ENCODE measurements at places on chromosomes 2 and 18.
A peak's percentile ranks its signal among the peaks of the same experiment; 100 is the strongest.

- no peak for DNase-seq
These were observed 498.6 kb downstream of the CCDC85A start for GRCh38 chr2:56682397-56682760.

DNA sequence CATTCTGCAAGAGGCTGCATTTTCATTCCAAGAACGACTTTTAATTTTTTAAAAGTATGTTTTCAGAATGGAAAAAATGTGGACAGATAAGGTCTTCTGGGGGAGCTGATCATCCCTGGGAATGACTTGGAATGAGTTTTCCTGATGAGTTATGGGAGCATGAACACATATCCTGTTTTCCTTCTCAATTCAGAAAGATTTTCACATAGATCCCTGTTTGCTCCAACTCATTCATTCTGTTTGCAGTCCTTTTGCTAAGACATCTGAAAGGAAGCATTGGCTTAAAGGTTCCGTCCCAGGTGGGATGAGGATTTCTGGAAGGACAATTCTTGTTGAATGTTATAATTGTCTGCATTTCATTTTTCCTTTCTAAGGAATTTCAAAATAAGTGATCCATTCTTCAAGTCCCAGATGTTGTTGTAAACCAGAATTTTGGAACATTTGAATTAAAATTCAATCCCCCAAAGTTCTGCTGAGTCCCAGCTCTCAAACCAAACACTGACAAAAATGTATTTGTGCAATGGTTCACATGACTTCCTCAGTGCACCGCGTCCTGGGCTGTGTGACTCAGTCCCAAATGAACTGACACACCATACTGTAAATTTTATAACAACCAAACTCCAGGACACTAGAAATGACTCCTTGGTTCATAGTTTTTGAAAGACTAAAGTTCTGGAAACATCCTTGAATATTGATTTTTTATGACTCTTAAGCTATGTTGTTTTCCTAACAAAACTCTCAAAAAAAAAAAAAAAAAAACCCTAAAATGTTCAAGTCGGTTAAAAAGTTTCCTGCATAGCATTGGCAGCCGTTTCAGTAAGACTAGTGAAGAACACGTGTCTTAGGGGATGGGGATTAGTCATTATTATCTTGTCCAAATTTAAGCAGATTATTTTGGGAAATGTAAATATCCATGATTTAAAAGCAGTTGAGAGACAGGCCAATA is 281.8 kb upstream of the TCF4 start:
- DNase-seq: no peak

- DNase-seq: peak; percentile 30
These were observed 232.7 kb downstream of the MBD2 start for GRCh38 chr18:53991805-53992204.

DNA sequence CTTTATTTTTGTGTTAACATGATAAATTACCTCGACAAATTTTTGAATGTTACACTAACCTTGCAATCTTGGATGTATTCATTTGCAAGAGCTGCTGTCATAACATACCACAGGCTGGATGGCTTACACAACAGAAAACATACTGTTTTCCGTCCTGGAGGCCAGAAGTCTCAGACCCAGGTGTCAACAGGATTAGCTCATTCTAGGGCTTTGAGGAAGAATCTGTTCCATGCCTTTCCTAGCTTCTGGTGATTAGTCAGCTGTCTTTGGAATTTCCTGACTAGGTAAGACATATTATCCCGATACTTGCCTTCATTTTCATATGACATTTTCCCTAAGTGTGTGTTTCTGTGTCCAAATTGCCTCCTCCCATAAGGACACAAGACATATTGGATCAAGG is 188.6 kb upstream of the CDH19 start:
- no peak for DNase-seq

DNA sequence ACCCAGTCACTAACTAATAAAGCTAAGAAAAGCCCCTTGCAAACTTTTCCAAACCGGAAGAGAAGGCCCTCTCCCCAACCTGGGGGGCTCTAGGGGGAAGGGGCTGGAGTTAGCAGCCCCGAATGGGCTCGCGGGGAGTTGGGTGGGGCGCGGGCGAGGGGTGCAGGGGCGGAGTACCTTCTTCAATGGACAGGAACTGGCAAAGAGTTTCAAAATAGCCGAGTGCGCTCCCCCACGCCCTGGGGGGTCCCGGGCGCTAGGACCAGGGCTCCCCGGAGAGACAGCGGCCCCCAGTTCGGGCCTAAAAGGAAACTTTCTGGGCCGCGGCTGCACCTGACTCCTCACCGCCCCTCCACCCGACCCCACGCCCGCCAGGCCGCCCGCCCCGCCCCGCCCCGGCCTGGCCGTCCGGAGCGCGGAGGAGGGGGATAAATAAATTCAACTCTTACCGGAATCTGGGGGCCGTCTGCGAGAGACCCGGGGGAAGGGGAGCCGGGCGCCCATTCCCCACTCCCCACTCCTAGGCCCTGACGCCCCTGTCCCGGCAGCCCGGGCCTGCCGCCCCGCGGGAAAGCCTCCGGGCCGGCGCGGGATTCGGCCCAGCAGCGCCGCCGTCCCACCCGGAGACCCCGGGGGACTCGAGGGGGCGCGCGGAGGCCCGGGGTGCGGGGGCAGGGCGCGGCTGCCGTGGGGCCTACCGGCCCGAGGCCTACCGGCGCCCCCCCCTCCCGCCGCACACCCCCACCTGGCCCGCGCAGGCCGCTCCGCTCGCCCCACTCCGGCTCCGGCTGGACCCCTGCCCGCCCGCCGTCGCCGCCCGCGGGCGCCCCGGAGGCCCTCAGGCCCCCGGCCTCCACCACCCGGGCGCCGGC is 868 bp downstream of the INO80D start:
- DNase-seq: no peak

DNA sequence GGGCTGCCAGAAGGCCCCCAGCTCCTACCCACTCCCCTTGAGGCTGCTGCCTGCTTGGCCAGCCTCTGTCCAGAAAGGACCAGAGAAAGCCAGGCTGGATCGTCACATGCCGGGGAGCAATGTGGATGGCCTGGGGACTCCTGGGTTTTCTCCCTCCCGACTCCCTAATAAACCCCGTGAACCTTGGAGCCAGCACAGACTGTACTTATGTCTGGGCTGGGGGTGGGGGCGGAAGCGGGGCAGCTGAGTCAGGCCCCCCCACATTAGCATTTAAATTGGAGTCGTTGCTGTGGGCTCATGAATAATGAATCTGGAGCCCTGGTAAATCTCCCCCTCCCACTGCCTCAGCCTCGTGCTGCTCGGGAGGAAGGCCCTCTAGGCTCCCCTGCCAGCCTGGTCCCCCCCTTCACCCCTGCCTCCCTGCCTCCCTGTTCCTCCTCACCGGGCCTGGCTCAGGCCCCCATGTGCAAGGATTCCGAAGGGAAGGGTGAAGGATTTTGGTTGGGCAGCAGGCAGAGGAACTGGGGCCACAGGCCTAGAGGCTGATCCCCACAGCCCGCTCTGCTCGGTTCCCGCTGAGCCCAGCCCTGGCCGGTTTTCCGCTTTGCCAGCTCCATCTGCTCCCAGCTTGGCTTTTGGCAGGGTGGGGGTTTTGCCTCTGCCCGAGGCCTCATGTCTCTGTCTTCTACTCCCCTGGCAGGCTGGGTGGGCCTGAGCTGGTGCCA is 7.3 kb upstream of the ASIC4 start:
- no peak for DNase-seq

DNA sequence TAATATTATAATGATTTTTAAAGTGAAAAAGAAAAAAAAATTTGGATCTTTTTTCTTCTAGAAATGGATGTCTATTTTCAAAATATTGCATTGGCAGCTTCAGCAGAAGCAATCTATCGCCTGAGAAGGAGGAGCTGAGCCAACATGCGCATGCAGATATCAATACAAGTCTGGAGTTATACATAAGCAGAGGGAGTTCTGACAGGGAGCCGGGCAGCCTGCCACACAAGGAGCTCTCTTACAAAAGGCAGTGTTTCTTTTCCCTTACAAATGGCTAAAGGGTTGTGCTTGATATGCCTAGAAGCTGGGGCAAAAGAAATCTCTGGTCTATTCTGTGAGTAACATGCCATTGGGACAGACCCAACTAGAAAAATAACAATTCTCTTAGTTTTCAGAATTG is 291.9 kb upstream of the TRIB2 start:
- DNase-seq: no peak

- no peak for DNase-seq
These were observed 114.4 kb downstream of the NEDD4L start for GRCh38 chr18:58158459-58158858.

- no peak for DNase-seq
These were observed 84.5 kb downstream of the POU3F3 start for GRCh38 chr2:104938231-104938941.

DNA sequence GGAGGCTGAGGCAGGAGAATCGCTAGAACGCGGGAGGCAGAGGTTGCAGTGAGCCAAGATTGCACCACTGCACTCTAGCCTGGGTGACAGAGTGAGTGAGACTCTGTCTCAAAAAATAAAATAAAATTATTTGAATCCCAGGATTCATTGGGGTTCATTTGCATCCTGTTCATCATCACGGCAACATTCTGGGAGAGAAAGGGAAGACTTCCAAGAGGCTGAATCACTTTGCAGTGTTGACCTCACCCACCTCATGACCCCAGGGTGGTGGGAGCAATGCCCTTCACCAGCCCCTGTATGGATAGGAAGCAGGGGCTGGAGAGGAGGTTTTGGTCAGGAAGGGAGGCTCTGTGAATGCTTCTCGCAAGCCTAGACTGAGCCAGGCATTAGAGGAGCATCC is 195.6 kb downstream of the CTIF start:
- no peak for DNase-seq

DNA sequence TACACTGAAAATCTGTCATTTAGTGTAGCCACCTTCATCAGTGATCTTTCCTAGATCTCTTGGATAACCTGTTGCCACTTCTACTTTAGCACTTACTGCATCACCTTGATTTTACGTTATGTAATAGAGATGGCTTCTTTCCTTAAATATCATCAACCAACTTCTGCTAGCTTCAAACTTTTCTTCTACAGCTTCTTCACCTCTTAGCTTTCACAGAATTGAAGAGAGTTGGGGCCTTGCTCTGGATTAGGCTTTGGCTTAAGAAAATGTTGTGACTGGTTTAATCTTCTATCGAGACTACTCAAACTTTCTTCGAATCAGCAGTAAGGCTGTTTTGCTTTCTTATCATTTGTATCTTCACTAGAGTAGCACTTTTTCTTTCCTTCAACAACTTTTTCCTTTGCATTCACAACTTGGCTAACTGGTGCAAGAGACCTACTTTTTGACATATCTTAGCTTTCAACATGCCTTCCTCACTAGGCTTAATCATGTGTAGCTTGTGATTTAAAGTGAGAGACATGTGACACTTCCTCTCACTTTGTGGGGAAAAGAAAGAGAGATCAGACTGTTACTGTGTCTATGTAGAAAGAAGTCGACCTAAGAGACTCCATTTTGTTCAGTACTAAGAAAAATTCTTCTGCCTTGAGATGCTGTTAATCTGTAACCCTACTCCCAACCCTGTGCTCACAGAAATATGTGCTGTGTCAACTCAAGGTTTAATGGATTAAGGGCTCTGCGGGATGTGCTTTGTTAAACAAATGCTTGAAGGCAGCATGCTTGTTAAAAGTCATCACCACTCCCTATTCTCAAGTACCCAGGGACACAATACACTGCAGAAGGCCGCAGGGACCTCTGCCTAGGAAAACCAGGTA is 99.6 kb downstream of the ATL2 start:
- DNase-seq: no peak

- DNase-seq: no peak
These were observed 56.2 kb downstream of the ALPK2 start for GRCh38 chr18:58572680-58573079.

GRCh38 chr18:59553273-59553870 is 143.9 kb downstream of the CCBE1 start:
- no peak for DNase-seq

DNA sequence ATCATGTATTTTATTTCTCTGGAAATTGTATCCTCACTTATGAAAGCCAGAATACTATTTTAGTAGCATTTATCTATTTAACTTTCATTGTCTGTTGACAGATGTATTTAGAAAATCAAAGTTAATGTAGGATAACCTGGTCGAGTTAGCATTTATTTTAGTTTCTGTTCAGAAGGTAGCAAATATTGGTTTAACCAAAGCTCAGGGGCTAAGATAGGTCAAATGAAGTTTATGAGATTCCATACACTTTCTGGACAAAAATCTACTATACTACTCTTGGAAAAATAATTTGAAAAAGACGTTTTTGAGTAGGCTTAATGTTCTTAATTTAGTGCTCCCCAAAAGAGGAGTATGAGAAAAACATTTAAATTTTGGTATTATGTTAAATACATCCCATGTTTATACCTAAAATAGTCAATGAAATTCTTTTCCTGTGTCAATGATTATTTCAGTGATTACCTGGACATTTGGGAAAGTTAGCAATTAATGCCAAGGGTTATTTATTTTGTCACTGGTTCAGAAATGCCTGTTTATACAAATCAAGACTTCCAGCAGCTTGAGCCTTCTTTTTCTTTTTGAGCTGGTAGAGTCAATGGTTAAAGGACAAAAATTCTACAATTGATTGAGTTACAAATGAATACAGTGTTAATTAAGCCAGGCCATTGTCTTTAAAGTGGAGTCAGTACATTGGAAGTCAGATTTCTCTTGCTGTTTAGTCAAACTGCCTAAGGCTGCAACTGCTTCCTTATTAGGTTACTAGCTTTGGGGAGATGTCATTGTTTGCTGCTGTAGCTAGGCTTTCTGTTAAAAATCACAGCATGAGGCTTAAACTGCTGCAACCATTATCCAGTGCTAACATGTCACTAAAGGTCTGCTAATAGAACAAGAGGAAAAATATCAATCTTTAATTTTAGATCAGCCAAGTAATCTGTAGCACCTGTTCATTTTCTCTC is 182.3 kb downstream of the CAMKMT start:
- DNase-seq: no peak

GRCh38 chr2:215529271-215529670 is 93.4 kb upstream of the FN1 start:
- DNase-seq: no peak

DNA sequence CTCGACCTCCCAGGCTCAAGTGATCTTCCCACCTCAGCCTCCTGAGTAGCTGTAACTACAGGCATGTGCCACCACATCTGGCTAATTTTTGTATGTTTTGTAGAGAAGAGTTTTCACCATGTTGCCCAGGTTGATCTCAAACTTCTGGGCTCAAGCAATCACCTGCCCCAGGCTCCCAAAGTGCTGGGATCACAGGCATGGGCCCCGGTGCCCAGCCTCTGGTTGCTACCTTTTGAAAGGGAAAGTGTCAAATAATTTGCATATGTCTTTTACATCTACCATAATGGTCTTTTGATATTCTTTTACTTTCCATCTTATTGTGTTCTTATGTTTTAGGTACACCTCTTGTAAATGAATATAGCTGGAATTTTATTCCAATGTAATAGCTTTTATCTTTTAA is 263.1 kb upstream of the FN1 start:
- DNase-seq: no peak

DNA sequence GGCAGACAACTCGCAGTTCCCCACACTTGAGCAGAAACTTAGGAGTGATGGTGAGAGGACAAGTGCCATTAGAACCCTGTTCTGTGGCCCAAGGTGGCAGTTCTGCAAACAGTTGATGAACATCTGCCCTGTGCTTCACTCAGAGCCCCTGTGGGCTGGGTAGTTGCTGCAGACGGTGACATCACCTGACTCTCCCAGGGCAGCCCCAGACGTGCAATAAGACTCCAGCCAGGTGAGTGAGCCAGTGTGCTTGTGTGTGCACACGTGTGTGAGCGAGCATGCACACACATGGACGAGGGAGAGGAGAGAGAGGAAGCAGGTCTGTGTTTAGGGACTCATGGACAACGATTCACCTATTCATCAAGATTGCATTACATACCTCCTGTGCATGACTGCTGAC is 136.0 kb upstream of the GLI2 start:
- DNase-seq: no peak

Data from HS-5 (cell line).